NCI-H2081 (cell line): ENCODE measurements at places on chromosomes 6 and 20.

GRCh38 chr20:62752181-62752670 is 43.6 kb downstream of the NTSR1 start:
- no peak for DNase-seq

GRCh38 chr6:113893866-113894265 is 36.7 kb downstream of the MARCKS start:
- no peak for DNase-seq

GRCh38 chr6:37020381-37020780 is 14.9 kb downstream of the FGD2 start:
- DNase-seq: peak; percentile 38

- DNase-seq: no peak
Measured at GRCh38 chr6:169227116-169227515, 26.5 kb downstream of the THBS2 start.

GRCh38 chr20:17832236-17832915 is 132.6 kb downstream of the BANF2 start:
- no peak for DNase-seq

- DNase-seq: no peak
Measured at GRCh38 chr20:20466341-20466879, 98.5 kb downstream of the INSM1 start.

DNA sequence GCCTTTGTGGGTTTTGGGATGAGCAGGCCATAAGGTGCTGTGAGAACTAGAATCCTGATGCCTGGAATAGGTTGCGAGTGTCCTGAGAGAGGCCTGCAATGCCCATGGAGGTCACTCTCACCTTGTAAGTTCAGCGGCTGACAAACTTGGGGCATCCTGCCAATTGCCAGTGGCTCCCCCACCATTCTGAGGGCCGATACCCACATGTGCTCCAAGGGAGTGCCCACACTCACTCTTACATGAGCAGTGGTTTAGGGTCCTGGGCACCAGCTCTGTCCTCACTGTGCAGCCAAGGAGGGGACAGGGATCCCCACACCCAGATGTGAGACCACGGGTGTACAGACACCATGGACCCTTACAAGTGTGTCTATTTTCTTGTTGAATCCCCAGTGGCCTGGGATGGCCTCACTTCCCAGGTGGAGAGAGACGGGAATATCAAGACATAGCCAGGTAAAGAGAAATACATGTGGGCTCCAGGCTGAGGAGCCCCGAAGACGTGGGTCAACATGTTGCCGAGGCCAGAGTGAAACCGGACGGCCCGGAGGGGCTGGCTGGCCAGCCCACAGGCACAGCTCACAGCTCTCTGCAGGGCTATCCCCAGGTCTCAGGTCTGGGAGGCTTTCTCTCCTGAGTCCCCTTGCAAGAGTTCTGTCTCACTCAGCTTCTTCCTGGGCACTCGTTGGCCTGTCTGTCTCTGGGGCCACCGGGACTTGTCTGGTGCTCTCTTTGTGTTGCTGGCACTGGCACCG is 2.0 kb upstream of the CST9 start:
- DNase-seq: no peak

DNA sequence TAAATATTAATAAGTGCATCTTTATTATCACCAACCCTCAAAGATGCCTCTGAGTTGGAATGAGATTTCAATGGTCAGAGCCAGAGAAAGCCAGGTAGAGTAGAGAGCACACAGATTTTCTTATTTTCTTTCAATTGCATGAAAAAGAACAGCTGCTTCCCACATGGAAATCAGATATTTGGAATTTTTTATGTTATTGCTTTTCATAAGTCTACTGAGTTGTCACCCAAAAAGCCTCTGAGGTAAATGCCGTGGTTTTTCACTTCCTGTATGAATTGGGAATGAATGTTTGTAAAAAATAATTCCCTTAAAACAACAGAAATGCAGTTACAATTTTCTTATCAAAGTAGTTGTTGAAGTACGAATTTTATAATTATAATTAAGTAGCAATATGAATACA is 563.1 kb downstream of the RFPL4B start:
- DNase-seq: no peak

GRCh38 chr20:31587545-31588389 is 17.3 kb upstream of the ID1 start:
- DNase-seq: no peak

DNA sequence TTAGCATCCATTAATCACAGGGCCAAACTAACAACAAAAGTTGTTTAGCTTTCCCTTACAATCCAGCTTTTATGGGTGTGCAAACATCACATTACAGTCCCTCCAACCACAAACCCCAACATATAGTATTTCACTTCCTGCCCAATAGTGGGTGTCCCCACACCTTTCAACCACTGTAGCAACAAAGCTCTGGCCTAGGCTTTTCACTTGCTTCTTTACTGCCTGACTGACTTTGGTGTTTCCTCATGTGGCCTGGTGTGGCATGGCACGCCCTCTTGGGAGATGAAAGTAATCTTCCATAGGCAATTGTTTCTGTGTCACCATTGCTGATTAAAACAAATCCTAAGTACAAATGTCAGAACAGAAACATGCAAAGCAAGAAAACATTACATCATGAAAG is 46.3 kb downstream of the MCM8 start:
- DNase-seq: peak; percentile 1

DNA sequence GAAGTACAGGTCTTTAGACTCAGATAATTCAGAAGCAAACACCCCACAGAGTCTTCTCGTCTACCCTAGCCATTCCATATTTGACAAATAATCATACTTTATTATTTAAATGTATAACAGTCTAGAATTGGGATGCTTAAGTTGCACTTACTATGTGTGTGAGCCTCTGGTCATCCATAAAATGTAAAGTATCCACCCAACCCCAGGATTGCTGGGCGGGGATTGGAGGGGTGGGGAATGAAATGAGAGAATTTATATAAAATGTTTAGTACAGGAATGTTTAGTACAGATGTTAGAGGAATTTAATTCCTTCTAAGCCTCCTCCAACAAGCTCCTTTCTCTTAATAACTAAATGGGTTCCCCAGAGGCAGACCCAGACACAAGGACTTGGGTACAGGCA is 16.9 kb downstream of the BNIP5 start:
- no peak for DNase-seq

GRCh38 chr20:24909086-24909780 is 39.8 kb upstream of the CST7 start:
- DNase-seq: no peak

DNA sequence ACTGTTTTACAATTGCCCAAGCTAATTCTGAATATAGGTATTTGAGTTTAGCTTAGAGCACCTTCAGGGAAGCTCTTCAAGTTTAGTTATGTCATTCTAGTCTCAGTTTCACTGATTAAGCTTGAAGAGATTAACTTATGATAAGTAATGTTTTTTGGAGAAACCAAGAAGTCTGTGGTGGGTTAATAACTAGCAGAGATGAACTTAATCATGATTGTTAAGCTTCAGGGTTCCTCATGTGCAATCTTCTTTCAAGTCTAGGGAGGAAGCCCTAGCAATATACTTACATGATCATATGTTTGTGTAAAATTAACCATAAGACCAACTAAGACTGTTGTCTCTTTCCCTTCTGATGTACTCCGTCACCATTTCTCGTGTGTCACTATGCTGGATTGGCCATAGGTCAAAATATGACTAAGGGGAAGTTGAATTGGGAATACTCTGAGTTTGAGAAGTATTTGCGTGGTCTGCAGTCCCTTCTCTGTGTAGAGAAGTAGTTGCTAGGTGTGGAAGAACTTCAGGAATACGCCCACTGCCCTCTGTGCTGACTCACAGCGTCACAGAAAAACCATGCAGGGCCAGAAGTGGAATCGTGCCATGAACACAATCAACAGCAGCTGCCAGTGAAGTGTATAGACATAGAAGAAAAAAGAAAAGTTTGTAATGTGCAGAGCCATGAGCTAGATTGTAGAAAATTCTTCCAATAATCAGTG is 88.3 kb downstream of the SH3BGRL2 start:
- DNase-seq: no peak

GRCh38 chr20:38498909-38499308 is 26.3 kb downstream of the RALGAPB start:
- no peak for DNase-seq

DNA sequence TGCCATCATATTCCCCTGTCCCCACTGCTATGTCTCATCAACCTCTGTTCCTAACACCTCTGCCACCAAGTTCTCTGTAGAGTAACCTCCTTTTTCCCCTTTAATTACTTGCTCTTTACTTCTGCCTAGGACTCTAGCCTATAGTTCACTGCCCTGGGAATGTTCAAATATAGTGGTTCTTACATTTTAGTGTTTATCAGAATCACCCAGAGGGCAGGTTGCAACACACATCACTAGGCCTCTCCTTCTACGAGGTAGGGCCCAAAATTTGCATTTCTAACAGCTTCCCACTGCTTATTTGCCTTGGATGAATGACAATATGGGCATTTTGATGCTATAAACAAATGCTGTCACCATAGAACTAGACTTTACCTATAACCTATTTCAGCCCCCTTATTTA is 23.1 kb upstream of the C6orf141 start:
- DNase-seq: no peak

DNA sequence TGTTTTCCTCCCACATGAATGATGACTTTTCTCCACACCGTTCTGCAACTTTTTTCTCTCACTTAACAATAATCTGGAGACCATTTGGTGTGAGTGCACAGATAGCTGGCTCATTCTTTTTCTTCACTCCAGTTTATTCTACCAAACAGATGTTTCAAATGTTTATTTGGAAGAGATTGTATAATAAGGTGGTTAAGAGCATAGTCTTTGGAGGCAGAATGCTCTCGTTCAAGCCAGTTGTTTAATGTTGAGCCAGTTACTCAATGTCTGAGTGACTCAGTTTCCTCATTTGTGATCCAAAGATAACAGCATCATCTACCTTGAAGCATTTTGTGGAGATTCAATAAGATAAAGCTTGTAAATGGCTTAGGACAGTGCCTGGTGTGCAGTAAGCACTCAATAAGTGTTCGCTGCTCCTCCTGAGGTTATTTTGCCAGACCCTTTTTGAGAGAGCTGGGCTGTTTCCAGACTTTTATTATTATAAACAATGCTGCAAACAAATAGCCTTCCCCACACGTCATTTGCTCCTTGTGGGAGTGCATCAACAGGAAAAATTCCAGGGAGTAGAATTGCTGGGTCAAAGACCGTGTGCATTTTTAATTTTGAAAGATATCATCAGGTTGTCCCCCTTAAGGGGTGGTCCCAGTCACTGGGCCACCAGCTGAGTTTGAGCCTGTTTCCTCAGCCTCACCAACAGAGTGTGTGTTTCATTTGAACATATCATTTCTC is 70.6 kb downstream of the VEGFA start:
- DNase-seq: no peak

DNA sequence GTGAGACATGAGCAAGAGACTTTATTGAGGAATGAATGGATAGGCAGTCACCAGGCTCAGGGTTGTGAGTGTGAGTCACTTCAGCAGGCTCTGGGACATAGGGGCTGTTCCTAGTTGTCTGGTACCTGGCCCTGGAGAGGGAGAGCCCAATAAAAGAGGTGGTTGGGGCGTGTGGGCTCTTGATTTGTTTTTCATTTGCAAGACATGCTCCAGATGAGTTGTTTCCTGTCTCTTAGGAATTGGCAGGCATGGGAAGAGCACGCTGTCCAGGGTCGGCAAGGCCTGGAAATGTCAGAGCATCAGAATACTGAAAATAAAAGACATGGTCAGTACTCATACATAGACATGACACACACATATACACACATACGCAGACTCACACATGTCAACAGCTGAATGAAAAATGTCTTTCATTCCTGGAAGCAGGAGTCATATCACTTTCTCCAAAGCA is 166.3 kb upstream of the SULF2 start:
- DNase-seq: no peak

DNA sequence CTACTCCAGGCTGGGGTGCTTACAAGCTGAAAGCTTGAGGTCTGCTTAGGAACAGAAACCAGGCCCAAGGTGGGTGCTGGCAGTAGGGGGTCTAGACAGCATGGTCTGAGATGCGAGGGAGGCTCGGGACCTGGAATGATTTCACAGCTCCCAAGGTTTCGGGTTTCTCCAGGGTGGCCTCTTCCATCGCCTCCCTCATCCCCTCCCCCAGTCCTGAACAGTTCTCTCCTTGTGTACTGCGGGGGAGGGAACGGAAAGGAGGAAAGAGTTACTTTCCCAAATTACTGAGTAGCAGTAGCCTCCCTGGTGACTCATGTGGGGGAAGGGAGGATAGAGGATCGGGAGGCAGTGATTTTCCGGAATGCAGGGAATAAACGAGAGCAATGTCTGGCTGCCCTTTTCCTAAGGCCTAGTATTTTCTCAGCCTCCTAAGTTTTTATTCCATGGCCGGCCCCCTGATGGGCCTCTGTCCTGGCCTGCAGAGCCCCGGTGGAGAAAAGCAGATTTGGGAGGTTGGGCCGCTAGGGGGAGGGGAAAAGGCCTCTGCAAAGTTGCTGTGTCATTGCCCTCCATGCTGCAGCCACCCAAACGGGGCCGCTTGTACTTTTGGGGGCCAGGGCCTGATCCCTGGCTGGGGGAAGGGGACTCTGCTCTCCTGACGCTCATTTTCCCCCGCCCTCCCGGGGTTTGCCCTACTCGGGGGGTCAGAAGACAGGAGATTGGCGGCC is 1.5 kb downstream of the BRD2 start:
- peak; percentile 57 for DNase-seq

DNA sequence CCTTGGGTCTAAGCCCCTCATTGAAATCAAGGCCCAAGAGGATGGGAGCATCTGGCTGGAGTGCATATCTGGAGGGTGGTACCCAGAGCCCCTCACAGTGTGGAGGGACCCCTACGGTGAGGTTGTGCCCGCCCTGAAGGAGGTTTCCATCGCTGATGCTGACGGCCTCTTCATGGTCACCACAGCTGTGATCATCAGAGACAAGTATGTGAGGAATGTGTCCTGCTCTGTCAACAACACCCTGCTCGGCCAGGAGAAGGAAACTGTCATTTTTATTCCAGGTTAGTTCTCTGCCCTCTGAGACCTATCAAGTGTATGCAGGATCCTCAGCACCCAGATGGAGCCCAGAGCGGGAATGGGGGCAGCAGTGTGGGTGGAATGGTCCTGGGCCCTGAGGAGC is 5.1 kb downstream of the BTN2A2 start:
- DNase-seq: no peak
